ENCODE measurements at places on chromosomes 1 and 21.

GRCh38 chr1:37157634-37158033 is 123.3 kb upstream of the GRIK3 start:
- DNase-seq: peak; percentile 79

DNA sequence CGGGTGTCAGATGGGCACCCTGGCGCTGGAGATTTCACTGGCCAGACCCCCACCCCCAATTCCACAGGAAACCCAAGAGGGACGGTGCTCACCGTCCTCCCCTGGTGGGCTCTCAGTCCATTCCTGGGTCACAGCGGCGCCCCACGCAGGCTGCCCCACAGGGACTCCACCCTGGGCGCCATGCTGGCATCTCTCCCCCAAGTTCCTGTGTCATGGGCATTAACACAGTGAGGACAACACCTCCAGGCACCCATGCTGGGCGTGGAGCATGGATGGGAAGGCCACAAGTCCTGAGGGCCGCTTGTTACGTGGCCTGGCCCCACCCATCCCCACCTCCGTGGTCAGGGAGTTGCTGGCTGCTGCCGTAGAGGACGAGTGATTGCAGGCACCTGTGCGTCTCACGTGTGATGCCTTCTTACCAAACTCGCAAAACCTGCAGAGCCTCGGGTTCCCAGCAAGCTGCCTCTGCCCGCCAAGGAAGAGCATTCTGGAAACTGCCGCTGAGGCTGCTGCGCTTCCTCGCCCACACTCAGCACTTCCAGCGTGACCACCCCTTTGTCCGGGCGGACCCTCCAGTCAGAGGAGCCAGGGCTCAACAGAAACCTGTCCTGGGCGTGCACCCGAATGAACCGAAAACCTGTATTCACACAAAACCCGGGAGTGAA is 60.3 kb downstream of the SLX9 start:
- DNase-seq: no peak

GRCh38 chr21:35048706-35049617 is at the start of gene RUNX1:
Gene RUNX1, minus strand, starts transcription at chr21:35049302.
- DNase-seq: peak; percentile 55

GRCh38 chr1:24021403-24022266 is 41.5 kb upstream of the SRSF10 start:
- DNase-seq: no peak

DNA sequence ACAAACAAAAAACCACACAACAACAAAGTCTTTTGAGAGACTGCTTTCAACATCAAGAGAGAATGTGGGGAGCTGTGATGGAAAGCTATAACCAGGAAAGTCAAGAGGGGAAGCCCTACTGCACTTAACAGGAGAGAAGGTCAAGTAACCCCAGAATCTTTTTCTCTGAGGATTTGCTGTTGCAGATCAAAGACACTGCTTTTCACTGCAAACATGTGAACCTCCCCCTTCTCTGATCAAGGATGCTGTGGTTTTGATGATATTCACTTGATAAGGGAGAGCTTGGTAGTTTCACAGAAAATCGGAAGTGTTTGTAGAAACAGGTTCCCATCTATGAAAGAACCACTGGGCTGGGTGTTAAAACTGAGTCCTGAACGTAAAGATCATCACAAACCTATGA is 4.8 kb downstream of the ETV3 start:
- no peak for DNase-seq

DNA sequence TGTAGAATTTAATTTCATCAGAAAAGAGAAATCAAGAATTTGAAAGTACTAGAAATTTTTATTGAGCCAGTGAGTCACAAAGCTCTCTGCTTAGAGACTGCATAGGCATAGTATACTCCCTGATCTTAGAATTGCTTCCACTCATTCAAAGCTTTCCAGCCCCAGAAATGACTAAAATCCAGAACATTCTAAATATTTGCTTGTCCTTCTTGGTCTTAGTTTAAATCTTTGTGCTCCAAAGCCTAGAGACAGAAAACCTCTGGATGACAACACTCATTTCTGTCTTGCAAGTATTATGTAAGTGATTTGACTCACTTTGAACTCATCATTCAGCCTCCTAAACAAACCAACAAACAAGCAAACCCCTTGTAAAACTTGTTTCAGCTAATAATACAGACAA is 74.2 kb downstream of the PTPRC start:
- DNase-seq: no peak

DNA sequence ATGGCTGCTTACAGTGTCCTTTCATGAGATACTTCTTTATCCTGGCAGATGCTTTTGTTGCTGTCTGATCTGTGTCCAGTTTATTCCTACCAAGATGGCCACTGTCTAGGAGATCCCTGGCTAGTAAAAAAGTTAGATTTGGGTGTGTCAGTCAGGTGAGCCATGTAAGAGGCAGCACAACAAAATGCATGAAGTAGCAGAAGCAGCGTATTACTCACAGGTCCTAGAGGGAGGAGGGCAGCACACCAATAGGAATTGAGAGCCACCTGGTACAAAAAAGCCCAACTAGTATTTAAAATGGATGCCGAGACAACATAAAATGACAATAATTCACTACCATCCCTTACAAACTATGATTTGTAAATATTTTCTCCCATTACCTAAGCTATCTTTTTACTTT is 22.8 kb upstream of the ZNF697 start:
- no peak for DNase-seq

DNA sequence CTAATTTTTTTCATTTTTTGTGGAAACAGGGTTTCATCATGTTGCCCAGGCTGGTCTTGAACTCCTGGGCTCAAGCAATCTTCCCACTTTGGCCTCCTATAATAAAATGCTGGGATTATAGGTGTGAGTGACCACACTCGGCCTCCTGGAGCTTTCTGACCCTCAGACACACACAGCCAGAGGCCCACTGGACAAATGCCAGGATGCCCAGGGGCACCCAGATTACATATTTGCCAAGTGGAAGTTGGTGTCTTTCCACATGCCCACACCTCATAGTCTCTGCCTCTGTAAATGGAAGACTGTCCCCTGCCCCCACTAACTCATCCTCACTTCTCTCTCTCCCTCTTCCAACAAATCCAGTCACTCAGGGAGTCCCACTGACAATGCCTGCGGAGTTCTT is 63.4 kb upstream of the LRP8 start:
- DNase-seq: no peak

DNA sequence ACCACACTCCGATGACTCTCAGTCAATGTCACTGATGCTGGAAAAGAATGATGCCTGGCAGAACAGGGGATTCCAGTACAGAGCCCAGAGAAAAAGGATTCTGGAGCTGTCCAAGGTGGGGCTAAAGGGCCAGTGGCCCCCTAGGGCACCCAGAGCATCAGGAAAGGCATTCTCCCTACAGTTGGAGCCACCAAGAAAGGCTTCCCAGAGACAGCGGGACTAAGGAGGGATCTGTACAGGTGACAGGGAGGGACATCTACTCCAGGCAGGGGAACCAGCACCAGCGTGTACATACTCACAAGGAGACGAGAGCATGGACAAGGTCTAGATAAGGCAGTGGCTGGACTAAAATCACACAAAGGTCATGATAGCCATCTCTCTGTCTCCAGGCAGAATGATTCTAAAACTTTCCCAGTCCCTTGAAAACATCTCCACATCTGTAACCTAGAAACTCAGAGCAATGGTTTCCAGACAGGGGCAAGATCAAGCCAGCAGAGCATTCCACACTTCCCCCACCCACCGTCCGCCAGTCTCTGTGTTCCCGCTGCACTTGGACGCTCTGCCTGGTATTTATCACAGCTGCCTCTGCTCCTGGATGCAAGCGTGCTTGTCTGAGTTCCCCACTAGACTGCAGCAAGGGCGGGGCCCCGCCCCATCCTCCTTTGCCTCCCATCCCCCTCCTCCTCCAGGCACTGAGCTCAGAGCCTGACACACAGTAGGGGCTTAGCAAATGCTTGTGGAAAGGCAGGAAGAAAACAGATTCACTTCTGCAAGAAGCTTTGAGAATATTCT is 111.6 kb upstream of the ZC3H12A start:
- no peak for DNase-seq

DNA sequence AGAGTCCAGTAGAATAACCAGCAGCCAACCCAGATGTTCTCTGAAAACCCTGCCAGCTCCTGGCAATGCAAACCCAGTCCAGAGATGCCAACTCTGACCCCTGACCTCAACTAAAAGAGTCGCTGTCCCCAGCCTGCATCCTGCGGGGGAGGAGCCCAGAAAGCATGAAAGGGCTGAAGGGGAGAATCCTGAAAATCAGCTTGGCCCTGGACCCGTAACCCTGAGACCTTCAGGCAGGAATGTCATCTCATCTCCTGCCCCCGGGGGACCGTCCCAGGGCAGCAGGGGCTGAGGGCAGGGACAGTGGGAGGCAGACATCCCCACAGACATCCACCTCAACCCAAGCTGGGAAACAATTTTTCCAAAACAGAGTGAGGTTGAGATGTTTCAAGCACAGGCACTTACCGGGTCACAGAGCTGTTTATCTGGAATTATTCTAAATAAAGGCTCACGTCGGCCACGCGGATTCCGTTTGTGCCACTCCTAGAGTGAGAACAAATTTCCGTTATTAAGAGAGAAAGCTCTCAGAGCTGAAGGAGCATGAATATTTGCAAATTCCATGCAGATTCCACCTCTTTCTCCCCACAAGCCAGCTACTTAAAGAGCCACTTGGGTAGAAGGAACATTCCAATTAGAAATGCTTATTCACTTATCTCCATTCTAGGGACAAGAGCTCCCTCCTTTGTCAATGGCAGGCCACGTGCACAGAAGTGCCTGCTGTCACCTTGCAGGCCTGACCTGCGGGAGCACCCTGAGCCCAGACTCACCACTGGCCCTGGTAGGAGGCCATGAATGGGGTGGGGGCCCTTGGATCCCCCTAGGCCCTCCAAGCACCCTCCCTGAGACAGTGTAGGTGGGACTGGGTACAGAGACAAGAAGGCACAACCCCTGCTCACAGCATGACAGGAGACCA is 240.1 kb downstream of the NPHP4 start:
- no peak for DNase-seq

GRCh38 chr1:15406614-15407559 is 2.8 kb upstream of the EFHD2 start:
- no peak for DNase-seq

DNA sequence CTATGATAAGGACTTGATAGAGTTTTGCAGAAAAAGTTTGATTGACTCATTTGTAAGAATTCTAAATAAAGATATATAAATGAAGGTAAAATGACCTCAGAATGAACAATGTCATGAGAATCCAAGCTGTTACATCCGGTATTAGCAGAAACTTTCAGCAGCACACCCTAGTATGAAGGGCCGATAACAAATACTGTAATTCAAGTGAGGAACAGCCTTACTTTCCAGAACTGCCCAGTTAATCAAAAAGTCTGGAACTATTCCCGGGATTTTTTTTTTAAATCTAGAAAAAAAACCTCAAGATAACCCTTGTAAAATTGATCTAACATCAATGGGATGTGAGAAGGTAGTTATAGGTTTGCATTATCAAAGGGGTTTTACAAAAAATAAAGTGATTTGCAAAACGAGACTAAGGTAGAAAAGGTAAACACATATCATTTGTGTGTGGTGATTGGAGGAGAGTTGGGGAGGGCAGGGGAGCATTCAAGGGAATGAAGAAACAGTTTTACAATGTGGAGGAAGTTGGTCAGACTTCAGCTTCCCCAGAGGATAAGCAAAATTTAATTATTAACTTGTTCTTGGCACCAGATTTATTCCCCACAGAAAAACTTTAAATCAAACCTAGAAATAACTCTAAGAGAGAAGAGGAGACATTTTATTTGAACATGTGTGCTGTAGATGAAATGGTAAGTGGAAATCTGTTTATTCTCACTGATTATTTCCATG is 75.9 kb upstream of the VCAM1 start:
- DNase-seq: no peak

- no peak for DNase-seq
Measured at GRCh38 chr1:53362270-53362669, 34.4 kb upstream of the LRP8 start.

- DNase-seq: peak; percentile 47
Measured at GRCh38 chr1:176656257-176656995, 193.5 kb downstream of the PAPPA2 start.

DNA sequence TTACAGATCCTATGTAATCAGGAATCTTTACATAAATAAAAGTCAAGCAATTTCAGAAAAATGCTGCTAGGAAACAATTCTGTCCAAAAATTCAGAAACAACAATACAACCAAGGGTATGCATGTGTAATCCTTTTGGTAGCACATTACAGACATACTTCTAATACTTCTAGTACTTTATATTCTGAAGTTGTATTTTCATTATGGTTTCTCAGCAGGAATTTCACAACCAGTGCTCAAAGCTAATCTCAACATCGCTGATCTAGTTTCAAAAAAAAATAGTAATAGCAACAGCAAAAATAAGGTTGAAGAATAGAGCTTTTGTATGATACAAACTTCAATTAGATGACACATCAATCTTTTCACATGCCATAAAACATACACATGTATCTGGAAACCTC is 545.2 kb downstream of the LTN1 start:
- DNase-seq: no peak

GRCh38 chr1:6275826-6276782 is 15.2 kb upstream of the GPR153 start:
- DNase-seq: no peak

DNA sequence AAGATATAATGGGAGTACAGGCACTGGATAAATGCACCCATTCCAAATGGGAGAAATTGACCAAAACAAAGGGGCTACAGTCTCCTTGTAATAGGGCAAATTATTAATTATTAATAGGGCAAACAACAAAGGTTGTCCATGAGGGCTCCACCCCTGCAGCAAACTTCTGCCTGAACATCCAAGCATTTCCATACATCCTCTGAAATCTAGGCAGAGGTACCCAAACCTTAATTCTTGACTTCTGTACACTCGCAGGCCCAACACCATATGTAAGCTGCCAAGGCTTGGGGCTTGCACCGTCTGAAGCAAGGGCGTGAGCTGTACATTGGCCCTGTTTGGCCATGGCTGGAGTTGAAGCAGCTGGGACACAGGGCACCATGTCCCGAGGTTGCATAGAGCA is 33.7 kb downstream of the TNFSF4 start:
- DNase-seq: no peak

- DNase-seq: no peak
Measured at GRCh38 chr21:36909423-36909822, 57.0 kb downstream of the HLCS start.

- DNase-seq: no peak
Measured at GRCh38 chr1:86335916-86336315, 60.2 kb downstream of the ODF2L start.

DNA sequence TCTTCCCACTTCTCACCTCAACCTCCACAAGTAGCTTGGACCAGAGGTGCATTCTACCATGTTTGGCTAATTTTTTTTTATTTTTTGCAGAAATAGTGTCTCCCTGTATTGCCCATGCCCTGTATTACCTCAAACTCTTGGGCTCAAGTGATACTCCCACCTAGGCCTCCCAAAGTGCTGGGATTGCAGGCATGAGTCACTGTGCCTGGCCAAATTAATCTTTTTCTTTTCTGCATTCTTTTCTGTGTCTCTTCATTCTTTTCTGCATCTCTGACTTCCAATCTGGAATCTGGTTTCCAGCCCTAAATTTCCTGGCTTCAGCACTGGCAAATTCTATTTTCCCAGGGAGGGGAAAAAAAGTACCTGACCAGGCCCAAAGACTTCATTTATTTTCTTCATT is 31.2 kb upstream of the TACSTD2 start:
- DNase-seq: no peak
